AG10803 (cell line): ENCODE measurements at places on chromosomes 13 and 19.
A peak's percentile ranks its signal among the peaks of the same experiment; 100 is the strongest.

DNA sequence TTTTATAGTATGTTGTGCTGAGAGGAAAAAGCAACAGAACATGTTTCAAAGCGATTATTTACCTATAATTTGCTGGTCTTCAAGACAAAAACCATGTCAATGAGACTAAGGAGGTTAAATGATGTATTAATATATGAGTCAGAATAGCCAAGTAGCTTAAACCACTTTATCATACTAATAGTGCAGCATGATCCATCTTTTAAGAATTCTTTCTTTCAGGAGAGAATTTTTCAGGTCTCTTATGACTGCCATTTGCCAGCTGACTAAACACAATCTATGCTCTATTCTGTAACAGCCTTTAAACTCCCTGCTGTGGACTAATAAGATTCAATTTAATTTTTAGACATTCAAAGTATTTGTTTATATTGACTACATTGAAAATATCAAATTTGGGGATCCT lies 93.7 kb downstream of the TRPC4 start:
- peak; percentile 30 for DNase-seq

DNA sequence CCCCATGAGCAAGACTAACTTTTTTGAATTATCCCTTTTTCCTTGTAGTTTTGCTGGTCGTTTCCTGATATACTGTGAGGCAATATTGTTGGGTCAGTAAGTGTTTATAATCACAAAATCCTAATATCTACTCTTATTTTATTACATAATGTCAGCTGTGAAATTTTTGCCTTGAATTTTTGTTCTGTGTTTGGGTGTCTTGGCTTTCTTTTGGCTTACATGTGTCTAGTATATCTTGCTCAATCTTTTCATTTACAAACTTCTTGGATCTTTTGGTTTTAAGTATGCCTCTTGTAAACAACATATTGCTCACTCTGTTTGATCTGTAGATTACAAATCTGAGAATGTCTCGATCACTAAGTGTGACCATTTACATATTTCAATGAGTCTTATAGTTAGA lies 330.3 kb upstream of the ARGLU1 start:
- no peak for DNase-seq

DNA sequence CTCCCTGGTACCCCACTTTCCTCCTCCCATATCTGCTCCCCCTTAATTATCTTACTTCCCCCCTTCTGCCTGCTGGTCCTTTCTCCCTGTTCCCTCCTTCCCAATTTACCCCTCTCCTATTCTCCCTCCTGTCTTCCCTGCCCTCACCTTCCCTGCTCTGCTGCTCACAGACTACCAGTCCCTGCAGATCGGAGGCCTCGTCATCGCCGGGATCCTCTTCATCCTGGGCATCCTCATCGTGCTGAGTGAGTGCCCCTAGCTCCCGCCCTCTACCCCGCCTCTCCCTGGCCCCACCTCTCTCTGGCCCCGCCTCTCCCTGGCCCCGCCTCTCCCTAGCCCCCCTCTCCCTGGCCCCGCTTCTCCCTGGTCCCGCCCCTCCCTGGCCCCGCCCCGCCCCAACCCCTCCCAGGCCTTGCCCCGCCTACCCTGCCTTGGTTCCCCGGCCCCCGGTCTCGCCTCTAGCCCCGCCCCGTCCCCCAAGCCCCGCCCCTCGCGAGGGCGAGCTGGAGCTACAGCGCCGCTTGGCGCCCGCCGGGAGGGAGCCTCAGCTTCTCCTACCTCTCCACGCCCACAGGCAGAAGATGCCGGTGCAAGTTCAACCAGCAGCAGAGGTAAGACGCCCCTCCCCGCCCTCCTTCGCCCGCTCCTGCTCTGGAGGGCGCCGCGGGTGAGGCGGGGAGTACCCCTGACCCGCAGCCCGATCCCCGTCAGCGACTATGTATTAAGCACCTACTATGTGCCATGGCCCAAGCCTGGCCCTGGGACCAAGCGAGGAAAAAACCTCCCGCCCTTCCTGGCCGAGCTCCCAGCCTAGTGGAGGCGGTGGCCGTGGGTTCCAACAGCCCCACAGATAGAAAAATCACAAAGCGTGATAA lies 1.9 kb upstream of the FXYD7 start:
- DNase-seq: peak; percentile 90

DNA sequence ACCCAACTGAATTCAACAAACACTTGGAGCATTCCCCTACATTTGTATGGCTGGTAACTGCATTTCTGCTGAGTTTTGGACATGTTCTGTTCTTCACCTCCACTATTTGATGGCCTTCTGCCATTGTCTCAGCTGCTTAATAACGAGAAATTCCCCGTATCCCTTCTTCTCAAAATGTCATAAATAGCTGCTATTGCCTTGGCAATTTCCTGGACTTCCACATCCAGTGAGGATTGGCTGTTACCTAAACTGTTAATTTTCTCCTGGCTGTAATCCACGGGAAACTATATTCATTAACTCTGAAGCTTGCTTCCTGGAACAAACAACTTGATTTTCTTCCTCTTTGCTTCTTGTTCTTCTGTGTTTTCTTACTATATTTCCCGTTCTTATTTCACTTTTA lies 69.5 kb upstream of the TDRD3 start:
- DNase-seq: no peak

DNA sequence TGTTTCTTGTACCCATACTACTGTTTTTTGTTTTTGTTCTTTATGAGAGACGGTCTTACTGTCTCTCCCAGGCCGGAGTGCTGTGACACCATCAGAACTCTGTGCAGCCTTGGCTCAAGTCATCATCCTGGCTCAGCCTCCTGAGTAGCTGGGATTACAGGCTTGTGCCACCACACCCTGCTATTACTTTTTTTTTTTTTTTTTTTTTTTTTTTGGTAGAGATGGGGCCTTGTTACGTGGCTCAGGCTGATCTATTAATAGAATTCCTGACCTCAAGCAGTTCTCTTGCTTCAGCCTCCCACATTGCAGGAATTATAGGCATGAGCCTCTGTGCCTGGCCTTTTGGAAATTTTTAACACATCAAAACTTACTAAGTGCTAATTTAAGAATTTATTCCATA lies 2.9 kb upstream of the ZNF304 start:
- DNase-seq: peak; percentile 81

- DNase-seq: no peak
Observed at GRCh38 chr13:77893066-77893465, 25.6 kb downstream of the EDNRB start.

DNA sequence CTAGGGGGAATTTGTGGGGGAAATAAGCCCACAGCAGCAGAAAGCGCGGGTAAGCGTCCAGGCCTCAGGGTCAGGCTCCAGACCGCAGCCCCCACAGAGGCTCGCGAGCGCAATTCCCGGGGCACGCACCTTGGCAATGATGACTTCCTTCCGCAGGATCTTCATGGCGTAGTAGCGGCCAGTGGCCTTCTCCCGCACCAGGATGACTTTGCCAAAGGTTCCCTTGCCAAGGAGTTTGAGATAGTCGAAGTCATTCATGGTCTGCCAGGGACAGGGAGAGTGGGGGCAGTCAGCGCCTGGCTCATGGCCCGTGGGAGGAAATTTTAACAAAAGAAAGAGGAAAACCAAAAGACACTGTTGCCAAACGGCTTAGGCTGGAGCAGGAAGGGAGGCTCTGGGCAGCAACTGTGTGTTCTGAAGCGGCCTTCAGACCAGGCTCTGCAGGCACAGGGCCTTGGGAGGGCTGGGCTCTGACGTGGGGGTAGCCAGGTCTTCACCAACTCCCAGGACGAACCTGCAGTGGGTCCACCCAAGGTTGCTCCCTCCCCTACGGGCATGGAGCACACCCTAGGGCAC lies 15.4 kb upstream of the CCNP start:
- no peak for DNase-seq

GRCh38 chr19:6087074-6087571 lies 23.2 kb downstream of the RFX2 start:
- no peak for DNase-seq
